ENCODE measurements at places on chromosomes 12 and 14. TPM values are rescaled to one million over a fixed set of nuclear protein-coding genes. Genes with fewer than 3 reads are reported as not detected.

DNA sequence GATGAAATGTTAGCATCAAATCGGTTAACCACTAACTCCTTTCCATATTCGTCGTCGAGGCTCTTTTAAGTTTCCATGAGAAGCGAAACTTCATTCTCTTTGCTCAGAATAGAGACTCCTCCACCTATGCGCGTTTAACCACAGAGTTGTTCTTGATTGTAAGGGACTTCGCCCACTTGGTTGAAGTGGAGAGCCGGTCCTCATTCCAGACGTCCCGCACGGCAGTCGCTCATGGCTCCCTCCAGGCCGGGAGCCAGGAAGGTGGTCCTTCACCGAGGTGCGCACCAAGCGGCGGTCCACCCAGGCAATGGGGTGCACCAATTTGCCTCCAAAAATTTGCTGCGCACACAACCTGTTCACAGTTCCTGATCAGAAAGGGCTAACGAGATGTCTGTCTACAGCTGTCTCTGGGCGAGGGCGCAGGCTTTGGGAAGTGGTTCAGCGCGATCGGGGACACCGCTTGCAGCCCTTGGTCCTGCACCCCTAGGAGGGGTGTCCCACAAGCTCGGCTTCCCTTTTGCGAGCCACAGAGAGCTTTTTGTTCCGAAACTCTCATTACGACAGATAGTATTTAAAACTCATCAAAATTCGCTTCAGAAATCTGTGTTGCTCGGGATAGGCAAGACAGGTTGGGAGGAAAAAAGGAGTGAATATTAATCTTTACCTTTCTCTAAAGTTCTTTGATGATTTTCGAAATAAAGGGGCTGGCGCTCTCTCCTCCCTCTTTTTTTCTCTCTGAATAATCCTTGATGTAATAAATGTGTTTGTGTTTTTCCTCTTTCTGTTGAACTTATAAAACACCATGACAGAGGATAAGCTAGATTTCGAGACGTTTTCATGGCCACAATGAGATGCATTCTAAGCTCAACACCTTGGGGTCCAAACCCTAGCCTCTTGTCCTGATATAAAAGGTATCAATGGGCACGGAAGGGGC is 6.4 kb upstream of the ALX1 start:
- peaks cover 1% of the 10 kb centered on the region for H3K36me3 ChIP-seq
- H3K27me3 ChIP-seq: peaks cover 46% of the 10 kb centered on the region
- no peak for DNase-seq
- H3K4me1 ChIP-seq: peaks cover 6% of the 10 kb centered on the region
- no peak overlapping the region for H3K27ac ChIP-seq
- H3K4me3 ChIP-seq: peak overlapping the region; percentile 18

DNA sequence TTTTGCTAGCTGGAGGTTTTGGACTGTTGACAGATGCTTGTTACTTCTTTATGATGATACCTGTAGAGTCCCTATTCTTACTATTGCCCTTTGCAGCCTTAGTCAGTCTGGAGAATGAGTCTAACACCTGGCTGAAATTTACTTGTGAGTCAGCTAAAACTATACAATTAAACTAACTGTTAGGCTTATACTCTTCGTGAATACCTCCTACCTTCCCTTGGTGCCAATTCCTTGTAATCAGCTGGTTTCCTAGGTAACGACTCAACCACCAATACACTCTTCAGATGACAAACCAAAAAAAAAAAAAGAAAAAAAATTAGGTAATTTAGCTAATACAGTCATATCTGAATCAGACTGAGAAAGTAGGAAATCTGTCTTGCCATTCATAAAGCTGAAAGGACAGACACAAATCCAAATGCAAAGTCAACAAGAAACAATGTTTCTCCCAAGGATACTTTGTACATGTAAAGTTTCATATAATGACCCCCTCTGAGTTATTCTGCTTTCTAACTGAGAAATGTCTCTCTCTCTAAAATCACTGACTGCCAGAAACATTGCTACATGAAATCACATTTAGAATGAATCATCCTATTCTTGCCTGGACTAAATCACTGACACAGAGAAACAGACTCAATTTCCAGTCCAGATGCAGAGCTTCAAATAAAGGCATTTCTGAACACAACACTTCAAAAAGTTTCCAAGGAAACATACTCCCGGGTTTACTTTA is 56.5 kb upstream of the CDKL1 start:
- DNase-seq: no peak
- H3K36me3 ChIP-seq: peaks cover 10% of the 10 kb centered on the region
- H3K4me3 ChIP-seq: no peak overlapping the region
- H3K4me1 ChIP-seq: peaks cover 8% of the 10 kb centered on the region

DNA sequence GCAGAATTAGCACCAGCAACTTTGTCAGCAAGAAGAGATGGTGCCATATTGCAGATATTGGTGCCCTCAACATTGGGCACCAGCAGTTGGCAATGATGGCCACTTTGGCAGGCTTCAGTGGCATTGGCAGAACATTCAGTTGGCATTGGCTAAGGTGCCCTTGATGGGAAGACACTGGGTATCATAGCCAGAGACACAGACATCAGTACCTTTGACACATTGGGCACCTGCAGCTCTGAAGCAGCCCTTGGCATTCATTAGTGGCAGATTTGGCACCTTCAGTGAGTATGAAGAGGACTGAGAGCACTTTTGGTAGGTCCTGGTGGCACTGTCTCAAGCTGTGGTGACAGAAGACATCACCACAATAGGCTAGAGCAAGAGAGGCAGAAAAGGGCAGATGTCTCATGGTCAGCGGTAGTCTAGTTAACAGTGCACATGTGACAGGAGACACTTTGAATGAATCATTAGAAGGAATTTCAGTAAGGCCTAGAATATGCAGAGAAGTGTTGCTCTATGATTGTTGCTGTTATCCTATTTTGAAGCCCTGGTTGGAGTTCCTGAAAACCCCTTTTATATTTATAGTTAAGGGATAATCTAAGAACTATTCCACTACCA is 422.2 kb downstream of the APAF1 start:
- H3K27ac ChIP-seq: no peak overlapping the region
- no peak for DNase-seq
- H3K27me3 ChIP-seq: no peaks in the 10 kb centered on the region
- H3K4me3 ChIP-seq: no peak overlapping the region

NID2 gene
- 0.24 TPM for total RNA-seq

PLBD1 gene
- not detected for total RNA-seq

OR11H7 gene
- total RNA-seq: not detected

OTOGL gene
- total RNA-seq: not detected

C12orf50 gene
- total RNA-seq: 0.12 TPM

Data from activated T-cell treated with anti-CD3 and anti-CD28 coated beads, Interleukin-2, amount 50 U/mL, for 72 hours (primary cell).